IMR-90 (cell line): ENCODE measurements at places on chromosomes 16 and 17. TPM values are rescaled to one million over a fixed set of nuclear protein-coding genes. Genes with fewer than 3 reads are reported as not detected.

Gene RHBDL1
- 4.1 and 4.8 TPM in 2 replicates for polyA plus RNA-seq

- DNase-seq: no peak
Measured at GRCh38 chr17:28039251-28039650, 3.2 kb upstream of the NLK start.

- no peak for DNase-seq
Measured at GRCh38 chr16:89175280-89176146, 4.0 kb downstream of the CDH15 start.

Gene MT1G
- 0.48 and 0.56 TPM in 2 replicates for polyA plus RNA-seq

Gene OR4D1
- polyA plus RNA-seq: not detected in 2 replicates
